ENCODE measurements at places on chromosomes 3 and 15.

GRCh38 chr15:72368899-72369298 lies 6.9 kb downstream of the HEXA start:
- no peak for DNase-seq

- DNase-seq = no peak
Measured at GRCh38 chr3:28191363-28191762, 50.1 kb upstream of the CMC1 start.

DNA sequence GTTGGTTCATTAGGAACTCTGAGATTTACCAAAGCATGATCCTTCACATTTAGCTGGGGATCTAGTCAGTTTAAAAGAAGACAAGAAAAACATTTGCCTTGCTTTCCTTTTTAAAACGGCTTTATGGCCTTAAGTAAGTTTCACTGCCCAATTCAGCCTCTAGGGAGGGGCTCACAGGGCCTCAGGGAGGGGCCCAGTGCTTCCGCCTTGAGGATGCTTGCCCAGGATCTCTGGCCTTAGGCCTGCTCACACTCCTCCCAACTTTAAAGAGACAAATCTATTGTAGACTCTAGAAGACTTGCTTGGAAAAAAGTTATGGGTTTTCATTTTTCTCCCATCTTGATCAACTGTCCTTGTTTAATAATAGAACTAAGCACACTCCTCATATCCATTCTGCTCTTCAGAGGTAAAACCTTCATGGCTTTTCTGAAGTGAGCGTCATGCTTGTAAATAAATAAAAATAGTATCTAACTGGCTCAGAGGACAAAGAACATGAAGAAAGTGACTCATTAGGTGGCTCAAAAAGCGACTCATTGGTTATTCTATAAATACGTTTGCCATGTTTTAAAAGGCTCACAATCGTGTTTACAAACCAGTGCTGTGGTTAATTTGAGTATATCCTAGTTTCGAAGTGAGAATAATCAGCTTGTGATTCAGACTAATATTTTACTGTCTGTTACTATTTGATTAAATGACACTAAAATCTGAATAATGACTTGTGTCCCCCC lies 13.7 kb downstream of the PDHB start:
- no peak for DNase-seq

GRCh38 chr15:90126022-90126421 lies 23.8 kb upstream of the IDH2 start:
- DNase-seq = no peak

GRCh38 chr3:193734737-193735366 lies 141.8 kb downstream of the OPA1 start:
- no peak for DNase-seq

DNA sequence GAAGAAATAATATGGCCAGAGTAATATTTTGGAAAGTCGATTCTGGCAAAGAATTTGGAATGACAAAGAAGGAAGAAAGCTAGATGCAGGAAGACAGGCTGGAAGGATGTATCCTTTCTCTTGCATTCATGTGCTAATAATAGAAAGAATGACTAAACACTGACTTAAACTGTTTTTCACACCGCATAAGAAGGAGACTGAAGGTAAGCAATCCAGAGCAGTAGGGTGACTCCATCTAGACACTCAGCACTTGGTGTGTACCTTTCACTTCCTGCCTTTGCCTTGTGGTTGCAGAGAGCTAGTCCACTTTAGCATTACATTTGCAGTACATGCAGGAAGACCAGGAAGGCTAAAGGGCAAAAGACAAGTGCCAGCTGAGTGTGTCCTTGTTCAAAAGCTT lies 234.6 kb downstream of the RBMS3 start:
- no peak for DNase-seq

- no peak for DNase-seq
Measured at GRCh38 chr3:187955587-187955952, 198.4 kb upstream of the LPP start.

DNA sequence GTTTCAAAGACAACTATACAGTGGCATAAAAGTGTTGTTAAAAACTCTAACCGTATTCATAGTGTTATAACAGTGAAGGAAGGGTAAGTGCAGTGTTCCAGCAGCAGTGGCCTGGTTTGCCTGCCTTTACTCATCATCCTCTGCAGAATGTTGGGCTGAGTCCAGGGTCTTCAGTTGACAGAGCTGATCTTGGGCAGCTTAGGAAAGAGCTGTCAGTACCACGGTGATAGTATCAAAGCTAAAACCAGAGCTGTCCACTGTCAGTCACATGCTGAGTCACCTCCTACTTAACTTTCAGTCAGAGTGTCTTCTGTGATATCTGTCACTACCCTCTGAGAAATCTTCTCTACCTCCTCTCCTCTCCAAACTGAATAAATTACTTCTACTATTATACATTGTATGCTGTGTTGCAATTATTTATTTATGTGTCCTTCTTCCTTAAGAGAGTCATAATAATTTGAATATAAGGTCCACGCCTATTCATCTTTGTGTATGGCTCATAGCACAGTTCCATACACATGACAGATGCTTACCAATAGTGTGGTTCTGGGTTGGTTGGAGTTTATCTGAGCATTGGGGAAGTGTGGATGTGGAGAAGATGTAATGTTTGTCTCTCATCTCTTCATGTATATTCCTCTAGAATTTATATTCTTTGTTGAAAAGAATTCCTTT lies 242.1 kb downstream of the ZIC1 start:
- DNase-seq = no peak

DNA sequence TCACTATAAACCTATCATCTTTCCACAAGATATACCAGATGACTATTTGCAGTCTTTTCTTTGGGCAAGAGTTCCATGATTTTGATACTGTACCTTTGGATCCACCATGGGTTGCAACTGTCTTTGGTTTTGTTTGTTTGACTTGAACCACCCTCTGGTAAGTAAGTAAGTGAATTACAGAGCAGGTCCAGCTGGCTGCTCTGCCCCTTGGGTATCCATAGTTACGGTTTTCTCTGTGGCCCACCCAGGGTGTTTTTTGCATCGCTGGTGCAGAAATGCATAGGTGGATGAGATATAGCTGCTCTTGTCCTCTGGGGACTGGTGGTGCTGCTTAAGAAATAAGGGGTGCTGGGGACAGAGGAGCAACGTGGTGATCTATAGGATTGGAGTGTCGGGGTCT lies 33.8 kb downstream of the CHDH start:
- DNase-seq = no peak

DNA sequence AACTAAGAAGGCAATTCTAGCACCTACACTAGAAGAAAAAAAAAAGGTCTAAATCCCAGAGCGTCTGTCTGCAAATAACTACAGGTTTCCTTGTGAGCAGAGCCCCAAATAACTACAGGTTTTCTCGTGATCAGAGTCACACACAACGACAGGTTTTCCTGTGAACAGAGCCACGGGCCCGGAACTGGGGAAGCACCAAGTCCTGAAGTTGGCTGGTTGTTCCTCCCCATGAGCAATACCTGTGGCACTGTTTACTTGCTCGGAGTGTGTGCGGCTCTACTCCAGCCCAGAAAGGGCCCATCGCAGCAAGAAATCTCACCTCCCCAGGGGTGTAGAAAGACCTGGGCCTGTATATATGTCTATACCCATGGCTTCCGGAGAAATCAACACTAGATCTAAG lies 644 bp upstream of the MASP1 start:
- DNase-seq = no peak

- DNase-seq = no peak
Measured at GRCh38 chr15:33159726-33160453, 34.6 kb downstream of the FMN1 start.

GRCh38 chr15:88648357-88649214 lies 9.8 kb downstream of the ISG20 start:
- no peak for DNase-seq

DNA sequence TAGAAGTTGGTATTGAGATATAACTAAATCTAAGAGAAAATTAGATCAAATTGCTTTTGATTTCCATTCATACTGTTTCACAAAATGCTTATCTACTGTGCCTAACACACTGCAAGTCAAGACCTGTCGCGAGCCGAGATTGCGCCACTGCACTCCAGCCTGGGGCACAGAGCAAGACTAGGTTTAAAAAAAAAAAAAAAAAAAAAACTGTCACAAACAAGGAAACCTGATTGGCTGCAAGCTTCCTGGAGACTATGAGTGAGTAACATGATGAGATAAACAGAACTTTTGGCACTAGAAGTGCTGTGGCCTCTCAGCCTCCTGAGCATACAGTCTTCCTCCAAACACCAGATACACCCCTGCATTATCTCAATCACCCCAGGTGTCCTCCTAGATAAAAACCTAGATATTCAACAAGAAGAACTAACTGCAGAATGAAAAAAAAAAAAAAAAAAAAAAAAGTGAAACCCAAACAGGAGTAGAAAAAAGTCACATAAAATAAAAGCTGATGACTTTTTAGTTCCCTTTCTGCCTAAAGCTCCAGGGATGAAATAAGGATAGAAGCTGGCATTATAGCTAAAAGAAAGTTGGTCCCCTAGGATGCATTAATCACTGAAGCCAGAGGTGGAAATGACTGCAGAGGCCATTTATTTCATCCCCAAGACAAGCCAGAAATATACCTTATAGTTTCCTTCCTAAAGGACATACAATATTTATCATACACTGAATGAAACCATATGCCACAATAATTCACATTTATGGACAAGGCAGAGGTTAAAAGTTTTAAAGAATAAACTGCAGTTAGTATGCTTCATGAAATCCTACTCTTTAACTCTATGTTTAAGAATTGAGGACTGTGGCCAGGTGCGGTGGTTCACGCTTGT lies 82.4 kb downstream of the P3H2 start:
- DNase-seq = no peak

GRCh38 chr3:108953210-108953609 lies 469 bp downstream of the GUCA1C start:
- no peak for DNase-seq

DNA sequence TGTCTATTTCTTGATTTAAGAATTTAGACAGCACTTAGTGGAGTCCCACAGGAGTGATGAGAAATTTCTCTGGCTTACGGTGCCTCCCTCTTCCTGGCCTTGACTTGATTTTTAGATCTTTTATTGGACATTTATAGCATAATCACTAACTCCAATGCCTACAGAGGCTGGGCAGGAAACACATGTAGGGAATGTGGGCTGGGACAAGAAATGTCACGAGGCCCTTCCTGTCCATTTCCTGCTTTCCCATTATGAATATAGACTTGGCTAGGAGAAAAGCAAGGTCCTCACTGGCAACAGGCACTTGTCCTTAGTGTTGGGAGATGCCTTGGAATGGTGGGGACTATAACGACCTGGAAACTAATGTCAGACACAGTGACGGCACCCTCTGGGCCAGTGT lies 100.3 kb downstream of the MYLK start:
- no peak for DNase-seq

GRCh38 chr15:33132722-33133345 lies 61.7 kb downstream of the FMN1 start:
- DNase-seq = peak; percentile 16

DNA sequence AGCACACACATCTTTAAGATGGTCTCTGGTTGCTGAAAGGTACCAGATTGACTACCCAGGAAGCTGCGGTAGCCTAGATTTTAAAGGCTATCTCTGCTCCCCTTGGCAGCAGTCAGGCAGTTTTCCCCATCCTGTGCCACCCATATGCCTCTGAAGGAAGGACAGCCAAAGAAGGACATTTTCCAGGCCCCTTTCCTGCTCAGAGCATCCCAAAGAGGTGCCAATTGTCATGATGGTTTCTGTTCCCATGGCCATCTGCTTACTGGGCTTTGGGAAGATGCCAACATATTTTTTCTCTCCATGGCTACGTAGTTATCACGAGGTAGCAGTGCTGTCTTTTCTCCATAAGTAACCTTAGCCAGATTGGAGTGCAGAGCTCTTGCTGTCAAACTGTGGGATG lies 39.7 kb downstream of the UNC13C start:
- no peak for DNase-seq

DNA sequence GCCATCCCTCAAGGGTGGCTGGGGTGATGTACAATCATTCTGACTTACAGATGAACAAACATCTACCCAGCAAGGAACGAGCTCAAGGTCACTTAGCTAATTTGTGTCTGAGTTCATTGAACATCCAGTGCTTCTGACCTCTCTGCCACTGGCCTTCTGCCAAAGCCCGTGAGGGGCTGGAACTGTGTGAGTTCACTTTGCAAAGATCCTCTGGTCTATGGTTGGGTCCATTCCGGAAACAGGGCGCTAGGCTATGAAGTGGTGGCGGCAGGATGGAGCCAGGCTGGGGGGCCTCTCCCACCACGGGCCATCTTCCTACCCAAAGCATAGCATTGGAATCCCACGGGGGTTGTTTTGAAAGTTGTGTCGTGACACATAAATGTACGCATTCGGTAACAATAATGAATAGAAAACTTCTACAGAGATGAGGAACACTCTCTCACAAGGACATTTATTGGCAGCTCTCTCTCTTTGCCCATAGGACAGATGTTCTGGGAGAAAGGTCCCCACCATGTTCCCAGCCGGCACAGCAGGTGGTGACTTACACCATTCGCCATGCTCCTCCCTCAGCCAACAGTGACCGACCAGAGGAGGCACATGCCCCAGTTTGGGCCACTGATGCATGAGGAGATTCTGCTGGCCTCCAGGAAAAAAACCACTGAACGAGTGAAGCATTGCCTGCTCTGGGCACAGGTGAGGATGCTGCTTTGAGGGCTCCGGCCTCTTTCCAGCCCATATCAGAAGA lies 214.7 kb upstream of the CHRNA7 start:
- DNase-seq = no peak

GRCh38 chr15:79896131-79896633 lies 632 bp downstream of the MTHFS start:
- DNase-seq = no peak

All from NCI-H1048 (cell line).